ENCODE measurements at places on chromosomes 5 and 9. TPM values are rescaled to one million over a fixed set of nuclear protein-coding genes. Genes with fewer than 3 reads are reported as not detected.

Gene ZNF169
- 4.0 TPM for total RNA-seq

Gene FAM153A
- not detected for total RNA-seq

Gene FAM169A
- 0.74 TPM for total RNA-seq

Gene TRPM6
- total RNA-seq = not detected

Gene SMIM33
- not detected for total RNA-seq

Gene CDHR2
- 0.05 TPM for total RNA-seq

Gene WNT8A
- not detected for total RNA-seq

Gene KIF4B
- total RNA-seq = 0.09 TPM

Gene DCTN4
- total RNA-seq = 89.3 TPM

Gene TOR1A
- 52.2 TPM for total RNA-seq
